Stimulated activated naive CD8-positive, alpha-beta T cell treated with anti-CD3 and anti-CD28 coated beads, Interleukin-15, amount 100 ng/mL, for 72 hours (primary cell): ENCODE measurements at places on chromosomes 12 and 14.

DNA sequence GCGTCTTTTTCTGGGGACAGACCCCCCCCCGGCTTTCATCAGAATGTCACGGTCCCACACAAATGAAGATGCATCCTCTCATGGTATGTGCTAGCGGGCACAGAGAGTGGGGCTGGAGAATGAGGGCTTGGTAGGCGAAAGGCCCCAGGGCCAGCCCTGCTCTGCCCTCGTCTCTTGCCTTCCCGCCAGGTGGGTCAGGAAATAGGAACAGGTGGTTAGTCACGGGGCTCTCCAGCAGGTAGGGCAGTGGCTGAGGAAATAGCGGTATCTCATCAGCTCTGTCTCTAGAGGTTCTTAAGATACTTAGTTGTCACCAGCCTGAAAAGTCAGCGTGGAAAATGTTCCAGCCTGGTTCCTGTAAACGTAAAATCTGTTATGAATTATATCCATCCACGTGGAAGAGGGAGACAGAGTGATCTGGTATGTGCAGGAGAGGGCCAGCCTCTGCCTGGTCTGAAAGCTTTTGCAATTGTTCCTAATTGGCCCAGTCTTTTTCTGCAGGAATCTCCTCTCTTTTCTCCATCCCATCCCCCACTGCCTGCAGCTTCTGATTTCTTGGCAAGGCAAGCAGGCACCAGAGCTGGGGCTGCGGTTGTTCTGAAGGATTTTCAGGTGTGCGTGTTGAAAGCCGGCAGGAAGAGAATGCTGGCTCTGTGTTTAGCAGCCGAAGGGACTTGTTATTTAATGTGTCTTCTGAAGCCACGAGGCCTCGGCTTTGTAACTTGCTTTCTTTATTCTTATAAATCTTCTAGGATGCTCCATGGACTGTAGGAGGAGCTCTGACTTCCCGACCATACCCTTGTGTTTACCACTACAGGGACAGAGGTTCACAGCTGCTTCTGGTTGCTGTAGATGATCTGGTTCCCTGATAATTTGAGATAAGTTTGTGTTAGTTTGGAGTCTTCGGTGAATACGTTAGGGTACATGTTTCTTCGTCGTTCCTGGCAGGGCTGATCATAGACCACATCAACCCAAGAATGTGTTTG, 131.1 kb downstream of the CACNA1C start:
- no peak for DNase-seq

DNA sequence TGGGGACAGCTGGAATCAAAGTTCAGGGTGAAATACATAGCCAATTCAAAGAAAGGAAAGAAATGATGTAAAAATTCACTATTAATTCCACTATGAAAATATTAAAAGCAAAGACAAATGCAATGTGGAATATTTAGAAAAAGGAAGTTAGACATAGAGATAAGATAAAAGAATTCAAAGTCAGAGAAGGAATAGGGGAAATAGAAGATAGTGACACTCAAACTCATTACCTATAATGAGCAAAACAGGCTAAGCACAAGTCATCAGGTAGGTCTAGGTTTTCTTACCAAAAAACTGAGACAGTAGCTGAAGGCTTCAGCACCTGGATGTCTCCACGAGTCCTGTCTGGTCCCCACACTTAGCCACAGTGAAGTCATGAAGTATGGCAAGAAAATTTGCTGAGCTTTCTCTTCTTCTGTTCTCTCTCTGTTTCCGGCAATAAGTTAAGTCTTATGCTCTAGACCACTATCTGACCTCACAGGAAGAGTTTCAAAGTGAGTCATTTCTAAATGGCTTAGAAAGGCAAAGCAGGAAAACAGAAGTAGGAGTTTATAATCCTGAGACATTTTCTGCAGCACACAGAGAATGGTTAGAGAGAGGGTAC, at the start of gene C3AR1:
C3AR1 (minus strand) TSS at position 369 of the 604 bp plus-strand sequence. CDS start 6,174 bp downstream, outside the sequence.
- DNase-seq = no peak

GRCh38 chr12:30701056-30701455, 5.4 kb upstream of the IPO8 start:
- DNase-seq = no peak

DNA sequence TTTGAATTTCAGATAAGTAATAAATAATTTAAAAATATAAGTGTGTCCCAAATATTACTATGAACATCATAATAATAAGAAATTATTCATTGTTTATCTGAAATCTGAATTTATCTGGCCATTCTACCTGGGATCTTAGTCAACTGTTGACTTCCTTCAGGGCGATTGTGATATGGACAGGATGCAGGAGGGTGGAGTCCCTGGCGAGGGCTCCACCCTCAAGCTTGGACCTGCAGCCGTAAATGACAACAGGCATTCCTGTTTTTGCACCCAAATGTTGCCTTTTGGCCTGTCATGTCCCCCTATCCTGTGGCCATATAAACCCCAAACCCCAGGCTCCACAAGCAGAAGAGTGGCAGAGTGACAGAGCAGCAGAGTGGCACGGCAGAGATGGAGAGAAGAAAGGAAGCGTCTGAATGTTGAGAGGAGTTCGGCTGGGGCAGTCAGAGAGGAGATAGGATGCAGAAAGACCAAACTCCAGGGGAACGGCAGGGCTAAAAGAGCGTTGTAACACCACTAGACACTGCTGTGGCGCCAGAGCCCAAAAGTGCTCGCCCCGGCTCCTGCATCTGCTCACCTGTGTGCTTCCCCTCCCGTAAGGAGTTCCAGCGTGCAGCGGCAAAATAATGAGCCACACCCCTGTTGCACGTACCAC, 39.4 kb upstream of the FUT8 start:
- no peak for DNase-seq

- no peak for DNase-seq
Observed at GRCh38 chr14:80784820-80785219, 156.7 kb downstream of the CEP128 start.

DNA sequence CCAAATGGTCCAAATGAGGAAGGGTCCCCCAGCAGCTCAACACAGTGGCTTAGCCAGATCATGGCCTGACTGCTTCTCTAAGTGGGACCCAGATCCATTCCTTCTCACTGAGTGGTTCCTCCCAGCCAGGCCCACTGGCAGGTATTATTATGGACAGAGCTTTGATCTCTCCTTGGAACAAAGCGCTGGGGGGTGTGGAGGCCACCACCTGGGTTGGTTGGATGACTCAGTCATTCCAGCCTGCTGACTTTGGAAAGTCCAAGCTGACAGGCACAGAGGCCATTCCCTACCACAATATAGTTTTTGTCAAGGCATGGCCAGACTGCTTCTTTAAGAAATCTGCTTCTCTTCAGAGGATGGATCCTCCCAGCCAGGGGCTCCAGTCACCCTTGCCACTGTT, 341.1 kb downstream of the BTG1 start:
- DNase-seq = no peak

GRCh38 chr12:44846826-44847225, 29.3 kb downstream of the NELL2 start:
- no peak for DNase-seq

- no peak for DNase-seq
Observed at GRCh38 chr14:39233680-39234326, at the start of gene MIA2. Gene MIA2, plus strand, starts transcription at chr14:39233915. Its CDS starts 200 bp downstream, at chr14:39234115.

GRCh38 chr14:39097159-39097558, 5.9 kb downstream of the SEC23A start:
- peak; percentile 18 for DNase-seq

DNA sequence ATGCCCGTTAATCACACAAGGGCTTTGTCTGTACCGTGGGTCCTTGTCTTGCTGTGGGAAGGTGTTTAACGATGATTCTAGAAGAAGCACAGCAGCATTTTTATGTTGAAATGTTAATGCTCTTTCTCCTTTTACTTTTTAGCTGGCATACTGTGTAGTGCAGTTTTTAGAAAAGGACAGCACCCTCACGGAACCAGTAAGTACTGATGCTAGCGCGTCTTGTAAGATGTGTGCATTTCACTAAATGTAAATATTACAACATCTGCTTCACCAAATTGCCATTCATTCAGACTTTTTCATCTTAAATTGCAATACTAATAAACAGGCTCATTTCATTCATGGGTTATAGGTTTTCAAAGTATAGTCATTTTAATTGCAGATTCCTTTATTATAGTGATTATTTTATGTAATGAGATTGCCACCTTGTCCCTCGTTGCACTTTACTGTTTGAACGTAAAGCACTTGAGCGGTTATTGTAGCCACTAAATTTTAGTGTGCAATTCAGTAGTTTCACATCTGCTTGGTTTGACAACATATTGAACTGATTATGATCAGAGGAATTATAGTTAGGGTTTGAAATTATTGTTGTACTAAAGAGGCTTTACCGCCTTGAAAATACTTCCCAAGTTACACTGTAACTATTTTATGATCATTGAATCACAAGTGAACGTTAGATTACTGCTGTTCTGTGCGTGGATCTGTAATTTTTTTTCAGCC, 69.8 kb upstream of the DYNC1H1 start:
- DNase-seq = no peak

DNA sequence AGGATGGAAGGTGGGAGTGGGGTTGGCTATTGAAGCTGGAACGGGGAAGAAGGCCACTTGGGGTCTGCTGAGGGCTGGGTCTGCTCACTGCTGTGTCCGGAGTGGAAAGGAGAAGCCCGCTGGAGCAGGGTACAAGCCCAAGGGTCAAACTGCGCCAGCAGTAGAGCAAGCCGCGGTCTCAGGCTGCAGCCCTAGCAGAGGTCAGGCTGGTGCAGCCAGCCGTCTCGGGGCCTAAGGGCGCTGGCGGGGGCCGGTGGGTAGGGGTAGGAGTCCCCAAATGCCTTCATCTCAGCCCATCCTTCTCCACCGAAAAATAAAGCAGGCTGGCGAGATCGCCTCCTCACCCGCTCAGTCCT, 718 bp upstream of the JDP2 start:
- no peak for DNase-seq

- DNase-seq = no peak
Observed at GRCh38 chr12:62827042-62827441, 107.9 kb downstream of the PPM1H start.

DNA sequence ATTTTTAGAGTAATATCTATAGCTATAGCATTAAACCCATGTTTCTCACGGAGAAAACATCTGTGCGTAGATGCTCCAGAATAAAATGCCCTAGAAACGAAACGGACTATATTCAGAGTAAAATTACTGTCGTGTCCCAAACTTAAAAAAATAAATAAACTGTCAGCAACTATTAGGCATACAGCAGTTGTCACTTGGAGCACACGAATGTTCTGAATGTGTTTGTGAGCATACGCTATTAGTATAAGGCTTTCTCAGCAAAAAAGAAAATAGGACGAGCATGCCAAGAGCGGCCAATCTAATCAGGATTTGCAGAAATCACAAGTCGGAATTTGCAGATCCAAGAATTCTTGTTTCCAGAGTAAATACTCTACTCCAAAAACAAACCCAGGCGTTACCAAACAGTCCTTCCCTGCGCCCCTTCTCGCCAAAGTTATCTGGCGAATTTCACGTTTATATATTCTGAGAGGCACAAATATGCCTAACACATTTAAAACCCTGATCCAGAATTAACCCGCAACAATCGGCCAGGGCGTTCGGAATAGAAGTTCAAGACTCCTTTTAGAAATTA, 836 bp downstream of the PTPN21 start:
- no peak for DNase-seq

DNA sequence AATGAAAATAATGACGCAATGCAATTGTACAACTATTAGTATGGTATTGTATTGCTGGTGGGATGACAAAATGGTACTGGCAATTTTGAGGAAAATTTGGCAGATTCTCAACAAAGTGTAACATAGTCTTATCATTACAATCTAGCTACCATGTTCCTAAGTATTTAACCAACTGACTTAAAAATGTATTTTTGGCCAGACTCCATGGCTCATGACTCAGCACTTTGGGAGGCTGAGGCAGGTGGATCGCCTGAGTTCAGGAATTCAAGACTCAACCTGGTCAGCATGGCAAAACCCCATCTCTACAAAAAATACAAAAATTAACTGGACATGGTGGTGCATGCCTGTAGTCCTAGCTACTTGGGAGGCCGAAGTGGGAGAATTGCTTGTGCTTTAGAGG, 1409.5 kb downstream of the AACS start:
- no peak for DNase-seq

- no peak for DNase-seq
Observed at GRCh38 chr14:68448252-68448902, 344.5 kb downstream of the ZFP36L1 start.

DNA sequence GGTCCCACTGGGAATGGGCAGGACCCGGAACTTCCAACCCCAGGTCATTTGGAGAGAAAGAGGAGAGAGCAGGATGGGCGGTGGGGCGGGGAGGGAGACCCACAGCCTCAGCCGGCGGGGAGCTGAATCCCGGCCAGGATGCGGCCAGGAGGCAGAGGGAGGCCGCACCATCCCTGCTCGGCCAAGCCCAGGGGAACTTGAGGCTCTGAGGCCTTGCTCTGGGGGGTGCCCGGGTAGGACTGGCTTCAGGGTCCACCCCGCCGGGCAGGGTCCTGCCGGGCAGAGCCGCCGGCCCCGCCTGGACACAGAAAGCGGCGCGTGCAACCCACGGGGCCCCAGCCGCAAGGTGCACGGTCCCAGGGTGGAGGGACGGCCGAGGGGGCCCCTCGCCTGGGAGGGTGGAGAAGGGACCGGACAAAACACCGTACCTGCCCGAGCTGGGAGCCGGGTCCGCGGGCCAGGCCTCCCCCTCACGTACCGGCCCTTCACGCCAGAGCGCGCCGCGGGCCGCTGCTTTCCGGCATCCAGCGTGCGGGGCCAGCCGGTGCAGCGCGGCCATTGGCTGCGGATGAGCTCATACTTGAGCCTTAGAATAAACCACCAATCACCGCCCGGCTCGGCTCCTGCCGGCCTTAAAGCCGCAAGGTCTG, at the start of gene RPS6KL1:
RPS6KL1 (minus strand) TSS at position 509 of the 650 bp plus-strand sequence. CDS start 1,719 bp downstream, outside the sequence.
- peak; percentile 77 for DNase-seq

- DNase-seq = no peak
Observed at GRCh38 chr12:55041345-55042055, 21.7 kb downstream of the NEUROD4 start.

- no peak for DNase-seq
Observed at GRCh38 chr12:64187370-64187769, 34.7 kb downstream of the KICS2 start.

DNA sequence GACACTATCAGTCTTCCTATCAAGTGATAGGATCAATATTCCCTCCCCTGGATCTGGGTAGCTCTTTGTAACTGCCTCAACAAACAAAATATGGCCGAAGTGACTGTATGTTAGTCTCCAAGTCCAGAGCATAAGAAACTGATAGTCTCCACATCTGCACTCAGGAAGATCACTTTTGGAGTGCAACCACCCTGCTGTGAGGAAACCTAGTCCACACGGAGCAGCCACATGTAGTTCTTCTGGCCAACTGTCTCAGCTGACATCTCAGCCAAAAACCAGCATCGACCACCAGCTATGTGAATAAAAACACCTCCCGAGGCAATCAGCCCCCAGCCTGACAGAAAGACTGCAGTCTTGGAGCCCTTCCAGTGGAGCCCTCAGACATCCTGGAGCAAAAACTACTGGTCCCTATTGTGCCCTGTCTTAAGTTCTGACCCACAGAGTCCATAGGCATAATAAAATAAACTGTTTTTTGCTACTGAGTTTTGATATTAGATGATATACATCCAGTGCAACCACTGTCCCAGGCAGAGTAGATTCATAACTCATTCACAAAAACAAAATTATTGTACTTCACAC, 143.8 kb downstream of the MED13L start:
- DNase-seq = no peak

- no peak for DNase-seq
Observed at GRCh38 chr14:55103971-55104954, 24.8 kb upstream of the LGALS3 start.

GRCh38 chr12:104137001-104137901, 759 bp downstream of the NFYB start:
- DNase-seq = peak; percentile 70
